ENCODE measurements at places on chromosomes 7 and 10. TPM values are rescaled to one million over a fixed set of nuclear protein-coding genes. Genes with fewer than 3 reads are reported as not detected.
A peak's percentile ranks its signal among the peaks of the same experiment; 100 is the strongest.

- no peak for DNase-seq
Measured at GRCh38 chr7:101265622-101266516, 21.0 kb upstream of the FIS1 start.

PTPRZ1 gene
- 3.5 TPM for total RNA-seq

GRCh38 chr10:87844837-87845623 lies 18.3 kb downstream of the KLLN start:
- DNase-seq: peak; percentile 88

DNA sequence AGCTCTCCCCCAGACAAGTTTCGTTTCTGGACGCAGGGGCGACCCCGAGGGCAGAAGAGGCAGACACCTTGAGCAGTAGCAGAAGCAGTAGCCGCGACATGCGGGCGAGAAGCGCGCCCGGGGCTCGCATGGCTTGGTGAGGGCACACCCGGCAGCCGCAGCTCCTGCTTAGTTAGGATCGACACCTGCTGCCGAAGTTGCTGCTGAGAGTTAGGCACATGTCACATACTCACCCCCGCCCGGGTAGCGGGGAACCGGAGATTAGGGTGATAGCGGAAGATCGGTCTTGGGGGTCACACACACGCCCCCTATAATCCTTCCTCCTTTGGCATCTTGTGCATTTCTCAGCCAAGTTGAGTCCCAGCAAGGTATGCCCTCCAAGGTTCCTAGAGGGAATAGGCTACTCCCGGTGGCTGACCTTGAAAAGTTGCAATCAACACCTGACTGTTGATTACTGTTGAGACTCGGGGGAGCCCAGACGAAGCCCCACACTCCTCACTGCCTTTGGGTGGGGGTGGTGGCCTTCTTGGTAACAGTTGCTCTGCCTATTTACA lies 668 bp downstream of the GPR37 start:
- no peak for DNase-seq

GRCh38 chr7:139692723-139693122 lies 85.1 kb downstream of the HIPK2 start:
- DNase-seq: no peak

DNA sequence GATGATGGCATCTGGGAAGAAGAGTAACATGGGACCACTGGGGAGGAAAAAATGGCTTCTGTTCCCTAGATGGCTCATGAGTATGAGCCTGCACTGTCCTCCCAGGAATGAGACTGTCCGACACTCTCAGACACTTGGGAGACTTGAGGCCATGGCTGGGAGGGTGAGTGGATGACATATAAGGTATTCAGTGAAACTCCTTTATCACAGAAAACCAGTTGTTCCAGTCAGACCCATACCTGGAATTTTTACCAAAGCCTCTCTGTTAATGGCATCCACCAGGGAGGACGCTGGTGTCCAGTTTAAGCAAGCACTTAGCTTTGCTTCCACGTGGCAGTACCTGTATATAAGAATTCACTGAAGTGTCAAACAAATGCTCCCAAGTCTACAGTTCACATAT lies 116.7 kb upstream of the C10orf90 start:
- no peak for DNase-seq

GRCh38 chr10:8594176-8594575 lies 539.7 kb downstream of the GATA3 start:
- DNase-seq: peak; percentile 92

- DNase-seq: no peak
Measured at GRCh38 chr10:43000651-43001426, 76.0 kb upstream of the RET start.

DNA sequence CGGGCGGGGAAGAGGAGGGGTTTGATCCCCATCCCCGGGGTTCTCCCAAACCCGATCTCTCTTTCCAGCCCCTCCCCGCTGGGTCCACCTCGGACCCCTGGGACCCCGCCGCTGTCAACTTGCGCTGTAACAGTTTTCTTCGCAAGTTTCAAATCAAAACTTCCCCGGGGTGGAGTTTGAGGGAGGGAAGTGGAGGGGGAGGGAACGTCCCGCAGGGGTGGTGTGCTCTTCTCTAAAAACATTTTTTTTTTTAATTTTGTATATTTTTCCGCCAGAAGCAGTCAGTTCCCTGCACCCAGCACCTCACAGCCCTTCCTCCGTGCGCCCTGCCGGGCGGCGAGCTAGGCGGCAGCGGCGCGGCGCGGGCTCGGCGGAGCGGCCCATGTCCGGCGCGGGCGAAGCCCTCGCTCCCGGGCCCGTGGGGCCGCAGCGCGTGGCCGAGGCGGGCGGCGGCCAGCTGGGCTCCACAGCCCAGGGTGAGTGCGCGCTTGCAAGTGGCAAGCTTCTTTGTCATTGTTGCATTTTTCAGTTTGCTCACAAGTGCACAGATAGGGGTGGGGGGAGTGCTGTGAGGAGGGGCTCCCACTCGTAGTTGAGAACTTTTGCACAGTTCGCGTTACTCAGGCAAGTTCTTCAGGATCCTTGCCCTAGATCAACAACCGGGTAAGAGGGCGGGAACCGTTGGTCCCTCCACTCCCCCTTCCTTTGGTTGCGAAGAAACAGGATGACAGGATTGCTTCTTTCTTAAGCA lies 933 bp downstream of the MDFIC start:
- peak; percentile 69 for DNase-seq

HTRA1 gene
- 80.3 TPM for total RNA-seq

ENO4 gene
- not detected for total RNA-seq

PNLIPRP1 gene
- total RNA-seq: not detected

DNA sequence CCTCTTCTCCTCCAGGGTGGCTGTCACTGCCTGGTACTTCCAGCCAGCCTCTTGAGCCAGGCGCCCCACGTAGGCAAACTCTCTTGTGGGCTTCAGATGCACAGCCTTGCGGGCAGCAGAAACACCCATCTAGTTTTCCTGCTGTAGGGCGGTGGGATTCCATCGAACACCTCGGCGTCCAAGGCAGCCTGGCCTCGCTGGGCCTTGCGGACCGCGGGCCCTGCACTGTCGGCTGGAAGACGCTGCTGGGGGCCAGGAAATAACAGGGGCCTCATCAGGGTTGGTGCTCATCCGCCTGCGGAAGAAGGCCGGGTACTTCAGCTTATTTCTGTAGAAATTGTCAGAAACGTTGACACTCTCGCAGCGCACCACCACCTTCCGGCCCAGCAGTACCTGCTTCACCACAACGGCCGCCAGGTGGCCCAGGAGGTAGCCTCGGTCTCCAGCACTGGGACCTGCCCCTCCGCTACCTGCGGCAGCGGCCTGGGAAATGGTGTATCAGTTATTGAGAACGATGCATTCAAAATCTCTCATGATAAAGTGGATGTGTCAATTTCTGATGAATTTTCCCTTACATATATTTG lies 61.1 kb downstream of the WDFY4 start:
- no peak for DNase-seq

DNA sequence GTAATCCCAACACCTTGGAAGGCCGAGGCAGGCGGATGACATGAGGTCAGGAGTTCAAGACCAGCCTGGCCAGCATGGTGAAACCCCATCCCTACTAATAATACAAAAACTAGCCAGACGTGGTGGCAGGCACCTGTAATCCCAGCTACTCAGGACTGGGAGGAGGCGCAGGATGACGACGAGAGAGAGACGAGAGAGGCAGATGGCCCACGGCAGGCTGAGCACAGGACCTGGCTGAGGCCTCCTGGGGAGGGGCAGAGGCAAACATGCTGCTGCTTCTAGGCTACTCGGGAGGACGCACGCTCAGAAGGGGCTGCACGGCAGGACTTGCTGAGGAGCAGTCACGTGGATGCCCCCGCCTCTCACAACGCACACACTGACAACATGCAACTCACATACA lies 22.4 kb downstream of the DIP2C start:
- DNase-seq: no peak

DNA sequence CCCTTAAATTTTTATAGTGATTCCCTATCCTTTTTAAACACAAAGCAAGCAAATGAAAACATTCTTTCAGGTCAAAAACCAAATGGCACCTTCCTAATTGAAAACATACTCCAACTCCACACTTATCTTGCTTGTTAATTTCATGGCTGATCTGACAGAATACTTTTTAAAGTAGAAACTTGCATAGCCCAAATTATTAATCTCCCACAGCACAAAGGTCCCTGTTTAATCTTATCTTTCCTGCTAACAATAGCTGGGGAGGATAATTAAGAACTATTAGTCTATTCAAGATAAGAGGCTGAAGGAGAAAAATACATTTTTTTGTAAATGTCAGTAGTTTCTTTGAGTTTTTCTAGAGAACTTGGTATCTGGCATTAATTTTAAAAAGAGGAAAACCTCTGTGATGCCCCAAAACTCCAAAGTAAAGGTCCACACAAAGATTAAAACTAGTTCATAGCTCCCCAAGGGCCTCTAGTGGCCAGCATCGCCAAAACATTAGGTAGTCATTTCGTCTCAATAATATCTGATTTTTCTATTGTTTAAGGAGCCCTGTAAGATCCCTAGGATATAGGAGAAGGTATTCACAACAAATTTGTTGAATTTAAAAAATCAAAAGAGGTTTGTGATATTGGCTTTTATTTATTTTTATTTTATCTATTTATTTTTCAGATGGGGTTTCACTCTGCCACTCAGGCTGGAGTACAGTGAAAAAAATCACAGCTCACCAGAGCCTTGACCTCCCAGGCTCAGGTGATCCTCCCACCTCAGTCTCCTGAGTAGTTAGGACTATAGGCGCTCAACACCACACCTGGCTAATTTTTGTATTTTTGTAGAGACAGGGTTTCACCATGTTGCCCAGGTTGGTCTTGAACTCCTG lies 14.7 kb downstream of the CDNF start:
- DNase-seq: peak; percentile 32

SUN3 gene
- total RNA-seq: 0.51 TPM

GRCh38 chr10:104472505-104472904 lies 118.9 kb downstream of the CFAP58 start:
- peak; percentile 75 for DNase-seq

- no peak for DNase-seq
Measured at GRCh38 chr10:61815496-61815895, 86.0 kb upstream of the ARID5B start.

- DNase-seq: no peak
Measured at GRCh38 chr10:97200616-97201015, 14.9 kb upstream of the SLIT1 start.

IDI2 gene
- total RNA-seq: not detected

DNA sequence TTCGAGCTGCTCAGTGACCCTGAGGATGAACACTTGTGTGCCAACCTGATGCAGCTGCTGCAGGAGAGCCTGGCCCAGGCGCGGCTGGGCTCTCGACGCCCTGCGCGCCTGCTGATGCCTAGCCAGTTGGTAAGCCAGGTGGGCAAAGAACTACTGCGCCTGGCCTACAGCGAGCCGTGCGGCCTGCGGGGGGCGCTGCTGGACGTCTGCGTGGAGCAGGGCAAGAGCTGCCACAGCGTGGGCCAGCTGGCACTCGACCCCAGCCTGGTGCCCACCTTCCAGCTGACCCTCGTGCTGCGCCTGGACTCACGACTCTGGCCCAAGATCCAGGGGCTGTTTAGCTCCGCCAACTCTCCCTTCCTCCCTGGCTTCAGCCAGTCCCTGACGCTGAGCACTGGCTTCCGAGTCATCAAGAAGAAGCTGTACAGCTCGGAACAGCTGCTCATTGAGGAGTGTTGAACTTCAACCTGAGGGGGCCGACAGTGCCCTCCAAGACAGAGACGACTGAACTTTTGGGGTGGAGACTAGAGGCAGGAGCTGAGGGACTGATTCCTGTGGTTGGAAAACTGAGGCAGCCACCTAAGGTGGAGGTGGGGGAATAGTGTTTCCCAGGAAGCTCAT lies 1.1 kb downstream of the DDIT4 start:
- DNase-seq: no peak

- no peak for DNase-seq
Measured at GRCh38 chr7:140674356-140674800, 1.6 kb downstream of the ADCK2 start.

MYL10 gene
- not detected for total RNA-seq

PTF1A gene
- not detected for total RNA-seq

- DNase-seq: no peak
Measured at GRCh38 chr10:103640436-103641181, 147.1 kb downstream of the NEURL1 start.

DNA sequence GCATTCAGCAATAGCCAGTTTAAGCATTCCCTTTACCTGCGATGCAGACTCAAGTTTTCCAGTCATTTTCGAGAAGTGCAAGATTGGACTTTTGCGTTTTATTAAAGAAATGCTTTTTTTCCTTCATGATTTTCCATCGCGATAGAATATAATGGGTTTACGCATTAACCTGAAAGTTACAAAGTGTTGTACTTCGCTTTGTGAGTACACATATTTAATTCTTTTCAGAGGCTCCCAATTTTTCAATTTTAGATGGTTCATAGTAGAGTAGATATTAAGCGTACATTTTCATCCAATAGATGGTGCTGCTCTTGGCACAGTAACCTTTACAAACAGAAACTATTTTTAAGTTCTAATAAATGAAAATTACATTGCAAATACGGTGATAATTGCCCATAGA lies 1.3 kb downstream of the PTPRZ1 start:
- peak; percentile 7 for DNase-seq

DNA sequence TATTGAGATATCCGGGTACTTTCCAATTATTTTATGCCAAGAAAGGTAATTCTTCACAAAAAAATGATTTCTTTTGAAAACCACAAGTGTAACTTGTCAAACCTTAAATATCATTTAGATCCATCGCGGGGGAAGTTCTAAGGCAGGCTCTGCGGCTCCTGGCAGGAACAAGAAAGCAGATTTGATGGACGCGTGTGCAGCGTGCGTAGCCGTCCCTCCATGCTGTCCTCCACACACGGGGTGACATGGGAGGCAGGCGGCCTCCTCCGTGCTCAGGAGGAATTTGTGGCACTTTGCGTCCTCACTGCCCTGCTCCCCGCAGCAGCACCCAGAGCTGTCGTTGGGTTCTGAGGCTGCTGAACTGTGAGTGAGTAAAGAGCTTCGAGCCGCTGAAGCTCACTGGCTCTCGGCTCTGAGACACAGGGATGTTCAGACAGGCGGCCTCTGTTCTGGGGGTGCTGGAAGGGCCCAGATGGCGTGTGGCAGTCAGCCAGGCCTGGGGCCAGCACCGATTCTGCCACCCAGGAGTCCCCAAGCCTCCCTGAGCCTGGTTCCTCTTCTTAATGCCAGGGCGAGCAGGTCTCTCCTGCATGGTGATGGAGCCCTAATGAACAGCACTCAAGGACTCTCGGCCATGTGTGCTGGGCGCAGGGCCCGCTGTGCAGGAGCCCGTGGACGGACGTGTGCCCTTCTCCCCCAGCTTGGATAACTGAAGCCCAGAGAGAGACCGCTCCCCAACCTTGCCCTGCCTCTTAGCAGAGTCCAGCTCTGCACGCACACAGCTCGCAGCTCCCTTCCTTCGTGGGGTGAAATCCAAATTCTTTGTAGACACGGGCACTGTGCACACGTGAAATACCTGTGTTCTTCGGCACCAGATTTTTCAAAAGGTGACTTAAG lies 185.4 kb upstream of the SHH start:
- peak; percentile 4 for DNase-seq

SLC26A5 gene
- not detected for total RNA-seq

DNA sequence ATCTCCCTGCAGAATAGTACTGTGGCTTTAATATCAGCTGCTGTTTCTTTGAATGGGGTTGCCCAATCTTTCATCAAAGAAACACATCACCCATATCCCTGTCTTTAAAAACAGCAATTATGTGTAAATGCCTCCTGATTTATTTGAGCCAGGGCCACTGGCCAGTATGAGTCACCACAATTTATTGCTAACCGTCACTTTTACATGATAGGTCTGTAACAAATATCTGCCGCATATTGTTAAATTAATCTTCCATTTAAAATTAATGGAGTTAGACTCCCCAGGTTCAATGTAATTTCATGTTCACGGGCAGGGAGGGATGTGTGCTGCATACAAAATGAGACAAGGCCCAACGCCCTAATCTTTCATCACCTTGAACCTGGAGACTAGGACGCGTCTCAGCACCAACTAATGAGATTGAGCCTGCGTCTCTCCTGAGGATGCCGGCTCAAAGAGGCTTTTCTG lies 673.4 kb downstream of the AUTS2 start:
- DNase-seq: no peak
